ENCODE measurements at places on chromosomes 16 and 17. TPM values are rescaled to one million over a fixed set of nuclear protein-coding genes. Genes with fewer than 3 reads are reported as not detected.

GRCh38 chr17:60577147-60577915 lies 22.7 kb upstream of the PPM1D start:
- no peak for DNase-seq

GRCh38 chr17:70183508-70183907 lies 14.2 kb downstream of the KCNJ2 start:
- DNase-seq, result no peak

DNA sequence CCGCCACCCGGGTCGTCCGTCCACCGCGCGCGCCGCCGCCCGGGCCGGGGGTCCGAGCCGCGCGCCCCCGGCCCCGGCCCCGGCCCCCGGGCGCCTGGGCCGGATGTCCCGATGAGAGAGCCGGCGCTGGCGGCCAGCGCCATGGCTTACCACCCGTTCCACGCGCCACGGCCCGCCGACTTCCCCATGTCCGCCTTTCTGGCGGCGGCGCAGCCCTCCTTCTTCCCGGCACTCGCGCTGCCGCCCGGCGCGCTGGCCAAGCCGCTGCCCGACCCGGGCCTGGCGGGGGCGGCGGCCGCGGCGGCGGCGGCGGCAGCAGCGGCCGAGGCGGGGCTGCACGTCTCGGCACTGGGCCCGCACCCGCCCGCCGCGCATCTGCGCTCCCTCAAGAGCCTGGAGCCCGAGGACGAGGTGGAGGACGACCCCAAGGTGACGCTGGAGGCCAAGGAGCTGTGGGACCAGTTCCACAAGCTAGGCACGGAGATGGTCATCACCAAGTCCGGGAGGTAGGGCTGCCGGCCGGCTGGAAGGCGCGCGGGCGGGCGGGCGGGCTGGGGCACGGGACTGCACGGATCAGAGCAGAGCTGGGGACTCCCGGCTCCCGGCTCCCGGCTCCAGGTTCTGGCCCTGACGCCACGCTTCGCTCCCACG lies 548 bp downstream of the TBX2 start:
- peak; percentile 82 for DNase-seq

DNA sequence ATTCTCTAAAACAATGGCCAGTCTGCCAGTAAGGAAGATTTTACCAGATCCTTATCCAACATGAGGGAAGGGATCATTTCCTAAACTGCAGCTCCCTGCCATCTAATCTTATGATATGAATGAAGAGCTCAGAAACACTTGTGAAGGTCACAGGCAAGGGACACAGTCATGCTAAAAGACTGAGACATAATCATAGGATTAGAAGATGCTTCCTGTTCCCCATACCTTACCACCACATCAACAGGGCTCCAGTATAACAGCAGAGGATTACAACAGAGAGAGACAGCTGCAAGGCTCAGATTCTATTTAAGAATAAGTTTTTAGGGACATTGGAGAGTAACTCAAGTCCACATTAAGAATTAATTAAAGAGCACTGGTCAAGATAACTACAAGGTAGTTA lies 93.3 kb downstream of the BRIP1 start:
- no peak for DNase-seq

DNA sequence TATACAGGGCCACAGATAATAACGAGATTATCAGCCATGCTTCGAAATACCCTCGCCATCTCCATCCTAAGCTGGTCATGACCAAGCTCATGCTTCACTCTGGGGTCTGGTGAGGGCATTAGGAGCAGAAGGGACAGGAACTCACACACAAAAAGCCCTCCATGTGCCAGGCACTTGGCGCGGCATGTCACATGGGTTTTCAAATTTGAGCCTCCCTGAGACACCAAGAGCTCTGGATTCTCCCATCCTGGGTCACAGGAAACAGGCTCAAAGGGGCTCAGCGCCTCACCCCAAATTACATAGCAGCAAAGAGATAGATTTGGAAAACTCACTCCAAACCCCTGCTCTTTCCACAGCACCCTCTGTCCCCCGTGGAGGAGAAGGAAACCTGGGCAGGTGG lies 239.5 kb downstream of the GSG1L start:
- DNase-seq, result no peak

GRCh38 chr16:53566552-53567245 lies 63.7 kb upstream of the AKTIP start:
- DNase-seq, result no peak

- DNase-seq, result no peak
Measured at GRCh38 chr16:1002399-1003166, 21.0 kb downstream of the SOX8 start.

- DNase-seq, result no peak
Measured at GRCh38 chr17:82193520-82194220, 19.0 kb downstream of the CCDC57 start.

DNA sequence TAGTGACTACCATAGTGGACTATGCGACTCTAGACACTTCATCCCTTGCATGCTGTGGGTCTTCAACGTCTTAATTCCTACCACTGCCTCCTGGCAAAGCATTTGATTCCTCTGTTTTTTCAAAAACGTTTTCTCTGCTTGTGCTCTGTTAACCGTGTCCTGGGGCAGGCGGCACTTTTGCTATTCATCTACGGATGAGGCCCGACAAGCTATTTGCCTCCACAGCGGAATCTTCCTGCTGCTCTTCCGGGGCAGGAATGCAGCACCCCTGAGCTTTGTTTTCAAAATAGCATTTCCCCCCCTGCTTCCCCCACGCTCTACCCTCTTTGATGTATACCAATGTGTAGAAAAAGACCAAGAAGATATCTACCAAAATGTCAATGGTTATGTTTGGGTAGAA lies 39.8 kb upstream of the METTL16 start:
- DNase-seq, result no peak

- DNase-seq, result peak; percentile 91
Measured at GRCh38 chr17:29591737-29592608, 959 bp upstream of the ANKRD13B start.

DNA sequence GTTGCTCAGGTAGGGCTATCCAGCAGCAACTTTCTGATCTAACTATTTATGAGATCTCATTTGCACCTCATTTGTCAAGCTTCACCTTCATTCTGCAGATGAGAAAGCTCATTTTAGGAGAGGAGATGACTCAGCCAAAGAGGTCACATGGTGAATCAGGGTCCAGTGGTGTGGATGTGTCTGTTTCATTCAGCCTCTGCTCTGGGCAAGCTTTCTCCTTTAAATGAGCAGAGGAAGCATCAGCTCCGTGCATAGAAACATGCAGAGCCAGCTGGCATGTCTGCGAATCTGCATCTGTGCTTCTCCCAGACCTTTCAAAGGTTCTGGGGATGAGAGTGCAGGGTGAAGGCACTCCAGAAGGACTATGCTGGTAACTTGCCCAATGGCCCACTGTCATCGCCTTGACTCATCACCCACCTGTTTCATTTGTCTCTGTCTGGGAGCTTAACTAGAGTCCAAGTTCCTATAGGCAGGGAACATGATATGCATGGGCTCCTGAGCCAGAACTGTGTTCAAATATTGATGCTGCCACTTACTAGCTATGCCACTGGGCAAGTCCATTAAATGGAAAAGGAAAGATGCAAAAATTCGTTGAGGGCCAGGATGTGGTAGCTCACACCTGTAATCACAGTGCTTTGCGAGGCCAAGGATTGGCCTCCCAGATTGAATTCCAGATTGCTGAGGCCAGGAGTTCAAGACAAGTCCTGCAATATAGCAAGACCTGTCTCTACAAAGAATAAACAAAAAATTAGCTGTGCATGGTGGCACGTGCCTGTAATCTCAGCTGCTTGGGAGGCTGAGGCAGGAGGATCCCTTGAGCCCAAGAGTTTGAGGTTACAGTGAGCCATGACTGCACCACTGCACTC lies 67.1 kb upstream of the NLK start:
- DNase-seq, result no peak

DNA sequence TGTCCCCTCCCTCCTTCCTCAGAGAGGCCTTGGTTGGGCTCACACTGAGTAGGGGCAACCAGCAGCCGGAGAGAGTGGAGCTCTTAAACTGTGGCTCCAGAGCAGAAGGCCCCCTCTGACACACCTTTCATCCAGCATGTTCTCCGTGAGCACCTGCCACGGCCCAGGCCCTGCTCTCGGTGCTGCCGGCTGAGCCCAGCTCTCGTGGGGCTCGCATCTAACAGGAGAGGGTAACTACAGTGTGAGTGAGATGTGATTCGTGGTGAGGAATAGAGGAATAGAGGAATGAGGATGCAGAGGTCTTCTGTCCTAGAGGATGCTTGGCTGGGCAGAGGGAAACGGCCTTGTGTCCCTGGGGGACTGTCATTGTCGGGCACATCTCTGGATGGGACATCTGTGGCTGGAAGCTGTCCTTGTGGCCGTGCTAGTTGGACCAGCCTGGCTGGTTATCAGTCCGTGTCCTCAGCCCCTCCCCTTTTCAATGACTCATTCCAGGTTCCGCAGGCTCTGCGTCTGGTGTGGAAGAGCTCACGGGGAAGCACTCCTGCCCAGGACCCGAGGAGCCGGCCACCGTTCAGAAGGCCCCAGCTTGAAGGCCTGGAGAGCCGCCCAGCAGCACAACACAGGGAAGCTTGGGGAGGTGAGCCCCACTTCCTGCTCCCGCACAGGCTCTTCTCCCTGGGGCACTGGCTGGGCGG lies 11.9 kb upstream of the DNASE1 start:
- DNase-seq, result peak; percentile 75

DNA sequence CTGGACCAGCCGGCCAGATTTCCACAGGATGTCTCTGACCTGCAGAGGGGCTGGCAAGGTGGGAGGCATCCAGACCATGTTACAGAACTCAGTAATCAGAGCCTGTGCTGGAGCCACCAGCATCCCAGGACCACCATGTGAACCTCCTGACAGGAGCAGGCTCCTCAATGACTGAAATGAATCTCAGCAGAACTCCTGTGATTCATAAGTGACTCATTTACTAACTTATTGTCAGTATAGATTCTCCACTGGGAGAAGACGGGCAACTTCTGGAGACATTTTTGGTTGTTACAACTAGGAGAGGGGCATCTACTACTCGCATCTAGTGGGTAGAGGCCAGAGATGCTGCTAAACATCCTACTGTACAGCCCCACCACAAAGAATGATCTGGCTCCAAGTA lies 3.1 kb upstream of the WWOX start:
- no peak for DNase-seq

GRCh38 chr16:85615014-85615851 lies 2.1 kb downstream of the GSE1 start:
- DNase-seq, result peak; percentile 96

DNA sequence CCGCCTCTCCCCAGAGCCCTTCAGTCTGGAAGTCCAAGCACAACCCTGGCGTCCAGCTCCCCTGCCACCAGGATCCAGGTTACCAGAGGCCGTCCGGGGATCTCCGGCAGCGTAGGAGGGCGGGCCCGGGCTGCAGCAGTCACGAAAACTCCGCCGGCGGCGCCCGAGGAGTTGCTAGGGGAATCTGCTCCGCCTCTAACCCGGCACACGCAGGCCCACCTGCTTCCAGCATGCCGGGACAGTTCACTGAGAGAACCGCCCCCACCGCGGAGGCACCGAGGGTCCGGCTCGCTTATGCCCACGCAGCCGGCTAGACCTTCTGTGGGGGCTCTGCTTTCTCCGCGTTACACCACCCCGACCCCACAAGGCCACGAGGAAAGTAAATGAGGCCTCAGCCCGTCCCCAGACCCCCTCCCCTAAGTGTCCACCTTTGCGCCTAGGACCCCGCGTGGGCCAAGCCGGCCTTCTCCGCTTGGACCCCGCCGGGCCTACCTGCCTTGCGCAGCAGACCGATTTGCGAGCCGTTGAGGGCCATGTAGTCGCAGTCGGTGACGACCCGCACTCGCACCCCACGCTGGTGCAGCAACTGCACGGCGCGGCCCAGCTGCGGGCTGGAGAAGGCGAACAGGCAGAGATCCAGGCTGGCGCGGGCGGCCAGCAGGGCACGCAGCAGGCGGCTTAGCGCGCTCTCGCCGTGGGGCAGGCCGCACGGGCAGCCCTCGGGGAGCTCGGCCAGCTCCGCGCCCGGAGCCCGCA lies 587 bp downstream of the PLD6 start:
- peak; percentile 80 for DNase-seq

- DNase-seq, result peak; percentile 24
Measured at GRCh38 chr17:32755045-32755805, 121.7 kb downstream of the MYO1D start.

- no peak for DNase-seq
Measured at GRCh38 chr16:75048530-75048929, 49.7 kb downstream of the ZNRF1 start.

- no peak for DNase-seq
Measured at GRCh38 chr16:89275837-89276720, 58.6 kb downstream of the ZNF778 start.

- peak; percentile 95 for DNase-seq
Measured at GRCh38 chr17:80101011-80101945, at the start of gene GAA. GAA (plus strand) TSS chr17:80101581; CDS start chr17:80104587, 3,006 bp downstream.

DNA sequence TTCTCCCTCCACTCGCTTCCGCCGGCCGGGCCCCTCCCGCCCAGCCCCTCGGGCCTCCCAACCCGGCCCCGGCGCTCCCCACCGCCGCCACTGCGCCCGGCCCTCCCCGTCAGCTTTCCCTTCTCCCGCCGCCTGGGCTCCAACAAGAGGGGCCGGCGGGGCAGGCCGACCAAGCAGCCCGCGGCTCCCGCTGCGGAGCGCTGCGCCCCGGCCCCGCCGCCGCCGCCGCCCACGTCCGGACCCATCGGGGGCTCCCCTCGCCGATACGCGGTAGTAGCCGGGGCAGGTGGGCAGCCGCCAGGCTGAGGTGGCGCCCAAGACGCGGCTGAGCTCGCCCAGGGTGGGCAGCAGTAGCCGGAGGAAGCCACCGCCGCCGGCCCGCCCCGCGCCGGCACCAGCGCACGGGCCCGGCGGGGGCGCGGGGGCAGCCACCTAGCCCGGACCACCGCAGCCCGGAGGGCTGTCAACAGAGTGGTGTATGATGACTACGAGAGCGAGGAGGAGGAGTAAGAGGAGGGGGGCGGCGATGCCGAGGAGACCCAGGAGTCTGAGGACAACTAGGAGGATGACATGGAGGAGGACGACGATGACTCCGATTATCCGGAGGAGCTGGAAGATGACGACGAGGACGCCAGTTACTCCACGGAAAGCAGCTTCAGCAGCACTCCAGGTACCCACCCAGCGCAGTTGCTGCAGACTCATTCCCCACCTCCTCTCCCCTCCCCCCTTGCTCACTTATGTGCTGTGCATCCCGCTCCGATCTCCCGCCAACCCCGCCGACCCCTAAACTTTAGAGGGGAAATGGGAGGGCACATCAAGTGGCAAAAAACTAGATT lies 498 bp downstream of the LRRC37B start:
- peak; percentile 30 for DNase-seq

DNA sequence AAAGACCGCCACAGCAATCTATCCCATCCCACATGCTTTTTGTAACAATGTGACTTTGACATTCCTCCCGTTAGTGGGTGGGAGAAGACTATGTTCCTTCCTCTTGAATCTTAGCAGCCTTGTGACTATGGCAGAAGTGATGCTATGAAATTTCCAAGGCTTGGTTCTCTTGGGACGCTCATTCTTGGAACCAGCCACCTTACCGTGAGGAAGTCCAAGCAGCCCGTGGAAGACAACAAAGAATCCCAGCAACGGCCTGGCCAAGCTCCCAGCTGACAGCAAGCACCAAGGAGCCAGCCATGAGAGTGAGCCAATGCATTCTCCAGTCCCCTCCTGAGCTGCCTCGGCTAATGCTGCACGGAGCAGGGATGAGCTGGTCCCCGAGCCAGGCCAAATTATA lies 62.3 kb downstream of the VPS53 start:
- no peak for DNase-seq

- peak; percentile 25 for DNase-seq
Measured at GRCh38 chr17:3027786-3028532, 35.4 kb downstream of the OR1D5 start.

GRCh38 chr16:4303973-4304372 lies 11.9 kb upstream of the GLIS2 start:
- no peak for DNase-seq

GPRC5C gene
- 83.2 TPM for total RNA-seq

TUFM gene
- total RNA-seq, result 234 TPM

CDH11 gene
- total RNA-seq, result not detected

CTF1 gene
- total RNA-seq, result 2.4 TPM

ZG16B gene
- total RNA-seq, result not detected

TBC1D3G gene
- total RNA-seq, result not detected

CES2 gene
- 45.5 TPM for total RNA-seq

ZNF768 gene
- 30.6 TPM for total RNA-seq

Data from Caco-2 (cell line).